ENCODE measurements at places on chromosomes 3 and 15.

DNA sequence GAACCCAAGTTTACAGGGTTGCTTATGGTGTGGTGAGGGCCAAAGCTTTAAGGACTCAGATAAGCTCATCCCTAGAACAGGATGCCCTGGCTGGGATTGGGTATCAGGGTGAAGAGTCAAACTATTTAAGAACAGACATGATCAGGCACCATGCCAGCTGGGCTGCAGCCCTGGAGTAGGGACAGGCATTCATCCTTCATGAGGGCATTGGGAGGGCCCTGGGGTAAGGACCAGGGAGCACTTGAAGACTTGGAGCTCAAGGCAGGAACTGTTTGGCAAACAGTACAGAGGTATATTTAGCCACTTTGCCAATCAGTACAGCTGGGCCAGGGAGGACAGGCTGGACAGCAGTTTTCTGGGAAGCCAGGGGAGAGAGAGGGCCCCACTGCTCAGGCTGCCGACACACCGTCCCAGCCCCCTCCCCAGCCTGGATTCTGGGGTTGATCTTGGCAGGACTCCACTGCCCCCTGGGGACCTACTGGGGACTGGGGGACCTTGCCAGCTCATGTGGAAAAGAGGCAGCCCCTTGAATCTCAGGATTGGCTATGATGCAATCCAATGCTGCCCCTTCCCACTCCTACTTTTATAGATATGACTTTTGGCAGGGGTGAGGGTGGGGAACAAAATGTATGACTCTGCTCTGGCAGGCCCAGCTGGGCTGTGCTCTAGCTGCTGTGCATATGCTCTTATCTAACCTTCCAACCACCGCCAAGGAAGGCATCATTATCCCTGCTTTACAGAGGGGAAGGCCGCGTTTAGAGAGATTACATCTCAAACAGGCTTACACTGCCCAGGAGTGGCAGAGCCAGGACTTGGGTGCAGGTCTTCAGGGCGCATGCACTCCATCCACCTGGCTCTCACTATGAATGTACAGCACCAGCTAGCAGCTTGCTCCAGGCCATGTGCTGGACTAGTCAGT lies 2.3 kb downstream of the PLA2G4E start:
- no peak for DNase-seq

- DNase-seq: no peak
Observed at GRCh38 chr3:44396200-44397171, 57.9 kb downstream of the TCAIM start.

GRCh38 chr15:89335298-89336041 lies 846 bp upstream of the POLG start:
- DNase-seq: peak; percentile 45

GRCh38 chr15:100234158-100235029 lies 107.4 kb downstream of the ADAMTS17 start:
- DNase-seq: no peak

DNA sequence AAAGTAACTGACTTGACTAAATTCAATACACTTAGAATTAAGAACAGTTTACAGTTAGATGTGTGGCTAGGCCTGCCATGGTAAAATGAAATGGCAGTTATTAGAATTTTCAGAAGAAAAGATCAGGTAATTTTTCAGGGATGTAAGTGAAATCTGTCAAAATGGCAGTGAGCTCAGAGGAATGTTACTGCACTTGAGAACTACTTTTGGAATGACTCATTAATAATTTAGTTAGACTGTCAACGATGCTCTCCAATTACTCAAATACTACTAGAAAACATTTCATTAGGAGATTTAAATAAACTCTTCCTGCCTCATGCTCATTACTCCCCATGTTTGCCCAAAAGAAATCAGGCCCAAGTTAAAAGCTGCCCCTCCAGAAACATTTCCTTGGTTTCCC lies 84.4 kb downstream of the RFTN1 start:
- DNase-seq: no peak

DNA sequence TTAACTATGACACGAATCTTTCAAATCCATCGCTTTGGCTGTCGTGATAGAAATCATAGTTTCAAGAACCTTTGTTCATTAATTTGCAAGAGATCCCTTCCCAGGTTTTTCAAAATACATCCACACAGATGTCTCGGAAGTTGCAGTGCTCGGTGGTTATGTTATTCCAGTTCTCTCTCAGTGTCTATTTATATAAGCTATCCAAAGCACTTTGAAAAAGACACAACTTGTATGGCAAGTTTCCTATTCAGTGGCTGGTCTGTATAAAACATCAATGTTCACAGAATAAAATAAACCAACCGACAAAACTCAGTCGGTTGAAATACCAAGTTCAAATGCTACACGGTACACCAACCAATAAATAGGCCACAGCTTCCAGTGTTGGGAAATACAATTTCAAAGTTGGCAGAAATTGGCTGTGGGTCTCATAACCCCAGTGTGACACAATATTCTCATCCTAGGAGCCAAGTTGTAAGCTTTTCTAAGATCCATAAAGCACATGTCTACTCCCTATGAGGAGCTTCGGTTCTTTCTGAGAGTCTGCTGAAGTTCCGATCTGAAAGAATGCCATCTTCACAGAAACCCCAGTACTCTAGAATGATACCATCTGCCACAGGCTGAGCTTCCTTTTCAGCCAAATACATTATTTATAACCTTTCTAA lies 23.7 kb downstream of the SATB1 start:
- no peak for DNase-seq

DNA sequence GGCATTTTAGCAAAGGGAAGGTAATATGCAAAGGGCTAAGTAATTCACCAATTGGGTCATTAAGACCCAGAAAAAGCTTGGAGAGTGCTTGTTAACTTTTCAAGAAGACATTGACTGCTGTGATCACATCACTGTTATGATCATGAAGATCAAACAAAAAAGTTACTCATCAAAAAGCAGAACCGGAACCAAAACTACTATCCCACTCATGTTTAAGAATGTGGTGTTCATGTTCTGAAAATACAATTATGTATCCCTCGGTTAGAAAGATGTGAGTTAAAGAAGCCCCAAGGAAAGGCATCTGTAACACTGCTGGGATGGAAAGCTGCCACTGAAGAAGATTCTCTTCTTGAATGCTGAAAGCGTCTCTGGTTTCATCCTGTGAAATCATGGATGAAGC lies 32.6 kb downstream of the BBX start:
- DNase-seq: no peak

DNA sequence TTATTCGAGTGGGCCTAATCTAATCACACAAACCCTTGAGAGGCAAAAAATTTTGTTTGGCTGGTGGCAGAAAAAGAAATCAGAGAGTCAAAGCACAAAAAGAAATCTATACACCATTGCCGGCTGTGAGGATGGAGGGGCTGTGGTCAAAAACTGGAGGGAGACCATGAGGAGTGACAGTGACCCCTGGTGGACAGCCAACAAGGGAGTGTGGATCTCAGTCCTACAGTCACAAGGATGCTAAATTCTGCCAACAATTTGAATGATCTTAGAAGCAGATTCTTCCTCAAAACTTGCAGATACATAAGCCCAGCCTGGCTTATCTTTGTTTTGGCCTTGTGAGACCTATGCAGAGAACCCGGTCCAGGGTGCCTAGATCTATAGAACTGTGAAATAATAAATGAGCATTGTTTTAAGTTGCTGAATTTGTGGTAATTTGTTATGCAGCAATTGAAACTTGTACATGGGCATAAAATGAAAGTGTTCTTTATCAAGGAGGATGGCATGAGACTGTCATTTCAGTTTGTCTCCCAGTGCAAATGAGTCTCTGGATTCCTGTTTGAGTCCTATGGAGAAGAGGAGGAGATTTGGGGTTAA lies 103.0 kb upstream of the ARHGEF26 start:
- no peak for DNase-seq

GRCh38 chr15:65833501-65834205 lies 35.6 kb upstream of the RAB11A start:
- DNase-seq: no peak

GRCh38 chr15:86876387-86876944 lies 796.8 kb downstream of the AGBL1 start:
- no peak for DNase-seq

- no peak for DNase-seq
Observed at GRCh38 chr3:14117468-14118399, 6.9 kb downstream of the CHCHD4 start.

- no peak for DNase-seq
Observed at GRCh38 chr15:57056357-57056756, 137.9 kb downstream of the TCF12 start.

DNA sequence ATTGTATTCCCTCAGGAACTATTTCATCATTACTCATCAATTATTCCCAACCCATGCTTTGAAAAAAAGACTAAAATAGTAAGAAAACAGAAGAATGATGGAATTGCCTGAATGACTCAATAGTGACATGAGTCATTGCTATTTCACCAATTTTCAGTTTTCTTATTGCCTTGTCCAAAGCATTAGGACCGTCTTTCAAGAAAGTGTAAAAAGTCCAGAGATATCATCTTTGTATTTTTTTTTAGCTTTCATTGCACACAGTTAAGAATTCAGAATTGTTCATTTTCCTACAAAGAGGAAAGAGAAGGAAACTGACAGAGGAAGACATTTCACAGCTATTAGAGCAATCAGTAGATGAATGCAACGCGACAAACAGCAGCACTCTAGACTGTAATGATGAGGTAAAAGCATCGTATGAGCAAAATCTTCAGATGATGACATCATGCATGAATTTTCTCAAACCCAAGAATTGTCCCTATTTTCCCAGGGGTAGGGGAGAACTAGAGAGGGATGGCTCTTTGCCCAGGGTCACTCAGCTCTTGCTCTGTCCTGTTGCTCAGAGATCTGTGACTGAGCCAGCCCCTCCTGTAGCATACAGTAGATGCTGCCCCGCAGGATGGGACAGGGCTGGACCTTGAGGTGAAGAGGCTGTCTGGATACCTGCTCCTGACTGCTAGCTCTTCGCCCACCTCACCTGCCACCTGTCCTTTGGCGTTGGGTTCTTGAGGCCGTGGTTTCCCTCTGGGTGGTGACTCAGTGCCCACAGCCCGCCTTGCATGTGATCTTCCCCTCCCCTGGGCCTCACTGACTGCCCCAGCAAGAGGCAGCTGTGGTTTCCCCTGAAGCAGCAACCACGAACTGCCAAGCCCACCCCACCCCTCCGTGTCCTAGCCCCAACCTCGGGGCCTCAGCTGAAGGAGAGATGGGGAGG lies 84.8 kb downstream of the PPCDC start:
- no peak for DNase-seq

DNA sequence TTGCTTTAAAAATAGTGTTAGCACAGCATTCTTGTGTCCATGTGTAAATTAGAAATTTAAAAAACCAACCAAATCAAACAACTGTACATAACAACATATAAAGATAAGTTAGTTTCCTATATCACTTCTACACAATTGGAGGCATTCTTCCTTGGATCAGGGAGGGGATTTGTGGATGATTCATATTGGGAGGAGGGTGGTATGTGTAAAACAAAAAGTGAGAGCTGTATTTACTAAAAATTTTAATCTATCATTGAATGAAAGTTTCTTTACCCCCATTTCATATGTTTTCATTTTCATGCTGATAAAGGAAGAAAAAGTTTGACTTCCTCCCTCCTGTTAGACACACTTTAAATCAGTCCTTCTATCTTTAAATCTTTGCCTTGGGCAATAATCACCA lies 325.0 kb downstream of the SATB1 start:
- DNase-seq: no peak

DNA sequence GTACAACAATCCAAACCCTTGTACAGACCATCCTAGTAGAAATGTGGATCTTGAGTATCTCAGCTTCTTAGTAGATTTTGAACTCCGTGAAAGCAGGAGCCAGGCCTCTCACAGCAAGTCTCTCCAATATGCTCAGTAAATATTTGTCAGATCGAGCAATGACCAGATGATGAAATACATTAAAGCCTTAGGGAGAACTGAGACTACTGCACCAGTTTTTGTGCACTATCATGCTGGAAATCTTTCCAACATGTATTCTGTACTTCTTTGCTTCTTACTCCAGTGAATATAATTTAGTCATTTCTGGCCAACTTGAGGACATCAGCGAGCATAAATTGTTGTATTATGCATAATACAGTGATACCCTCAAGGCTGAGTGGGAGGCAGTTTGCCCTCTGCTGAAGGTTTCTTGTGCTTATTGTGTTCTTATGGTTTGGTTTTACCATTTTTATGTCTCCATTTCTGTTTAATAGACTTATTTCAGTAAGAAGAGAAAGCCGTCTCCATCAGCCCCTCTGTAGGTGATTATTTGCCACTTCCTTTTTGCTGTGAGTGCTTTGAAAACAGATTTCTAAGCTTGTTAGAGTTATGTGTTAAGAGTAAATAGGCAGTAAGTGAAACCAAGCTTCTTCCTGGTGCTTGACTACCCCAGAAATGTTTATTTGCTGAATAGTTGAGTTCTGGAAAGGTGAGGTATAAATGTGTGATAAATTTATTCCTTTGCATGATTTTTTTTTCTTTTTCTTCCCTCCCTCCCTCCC lies 147.1 kb downstream of the PGPEP1L start:
- no peak for DNase-seq

GRCh38 chr15:41811432-41812195 lies 16.3 kb upstream of the JMJD7 start:
- DNase-seq: peak; percentile 55

DNA sequence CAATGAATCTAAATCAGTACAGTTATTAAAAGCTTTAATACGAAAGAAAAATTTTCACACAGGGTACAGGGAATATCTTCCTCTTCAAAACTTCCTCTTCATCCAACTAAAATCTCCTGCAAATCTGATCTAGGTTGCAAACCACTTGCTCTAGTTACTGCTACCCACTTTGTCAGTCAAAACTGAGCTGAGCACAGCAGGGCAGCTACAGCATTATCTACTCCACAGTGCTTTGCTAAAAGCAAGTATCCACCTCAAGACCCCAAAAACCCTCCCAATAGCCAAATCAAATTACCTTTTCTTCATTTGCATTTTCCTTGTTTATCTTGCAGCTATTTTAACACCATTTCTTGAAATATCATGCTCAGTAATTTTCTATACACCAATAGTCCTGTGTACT lies 14.7 kb downstream of the ZNF280D start:
- DNase-seq: no peak

- no peak for DNase-seq
Observed at GRCh38 chr3:130876594-130876993, 17.3 kb upstream of the ATP2C1 start.

DNA sequence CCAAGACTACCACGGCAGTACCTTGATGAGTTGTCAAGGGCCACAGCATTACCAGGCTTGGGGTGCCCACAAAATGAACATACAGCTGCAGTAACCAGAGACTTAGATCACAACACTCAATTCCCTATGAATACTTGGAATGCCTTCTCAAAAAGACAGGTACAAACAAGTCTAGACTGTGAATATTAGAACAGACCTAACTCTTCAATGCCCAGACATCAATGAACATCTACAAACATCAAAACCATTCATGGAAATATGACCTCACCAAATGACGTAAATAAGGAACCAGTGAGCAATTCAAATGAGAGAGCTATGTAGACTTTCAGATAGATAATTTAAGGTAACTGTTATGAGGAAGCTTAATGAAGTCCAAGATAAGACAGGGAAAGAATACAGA lies 185.1 kb upstream of the POU1F1 start:
- DNase-seq: no peak
